ENCODE measurements at places on chromosomes 3 and 15. TPM values are rescaled to one million over a fixed set of nuclear protein-coding genes. Genes with fewer than 3 reads are reported as not detected.
A peak's percentile ranks its signal among the peaks of the same experiment; 100 is the strongest.

NBEAL2 gene
- 150 TPM for total RNA-seq

SST gene
- total RNA-seq, result not detected

NOX5 gene
- 5.7 TPM for total RNA-seq

STAC gene
- 11.5 TPM for total RNA-seq

CCDC9B gene
- 68.9 TPM for total RNA-seq

DZIP1L gene
- total RNA-seq, result 97.4 TPM

SIAH2 gene
- 31.2 TPM for total RNA-seq

- DNase-seq, result peak; percentile 53
Observed at GRCh38 chr3:50930371-50931208, 255.9 kb downstream of the DOCK3 start.

GRCh38 chr15:96369825-96370621, 39.5 kb downstream of the NR2F2 start:
- DNase-seq, result no peak

GRCh38 chr3:152382312-152383135, 113.8 kb downstream of the MBNL1 start:
- DNase-seq, result no peak

DNA sequence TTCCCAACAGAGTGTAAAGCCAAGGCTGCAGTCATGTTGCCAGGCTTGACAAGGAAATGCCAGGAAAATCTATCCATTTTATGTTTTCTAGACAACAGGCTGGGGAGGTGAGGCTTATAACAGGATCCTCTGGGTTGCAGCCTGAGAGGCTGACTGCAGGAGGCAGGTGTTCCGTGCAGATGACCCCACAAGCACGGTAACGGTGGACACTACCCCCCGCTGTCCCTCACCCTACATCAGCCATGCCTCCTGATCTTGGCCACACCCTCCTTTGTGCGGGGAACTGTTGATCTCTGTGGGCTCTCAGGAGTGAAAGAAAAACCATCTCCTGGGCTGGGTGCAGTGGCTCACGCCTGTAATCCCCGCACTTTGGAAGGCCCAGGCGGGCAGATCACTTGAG, 68.0 kb upstream of the ADPGK start:
- DNase-seq, result no peak

- no peak for DNase-seq
Observed at GRCh38 chr3:47884603-47885002, 81.7 kb downstream of the DHX30 start.

DNA sequence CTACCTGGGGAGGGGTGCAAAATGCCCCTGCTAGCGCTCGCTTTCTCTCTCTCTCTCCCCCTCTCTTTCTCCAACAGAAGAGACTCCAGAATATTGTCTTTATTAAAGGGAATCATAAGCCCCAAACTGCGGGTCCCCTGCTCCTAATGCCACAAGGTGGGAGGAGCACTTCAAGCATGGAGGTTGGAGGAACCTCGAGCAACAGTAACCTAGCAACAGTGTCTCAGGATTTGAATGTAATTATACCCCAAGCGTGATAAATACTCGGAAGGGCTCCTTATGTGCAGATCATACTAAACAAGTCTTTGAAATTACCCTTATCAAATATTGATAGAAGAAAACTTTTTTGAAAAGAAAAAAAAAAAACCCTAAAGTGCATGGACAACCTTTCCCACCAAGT, 582.2 kb upstream of the PPP2R3A start:
- no peak for DNase-seq

DNA sequence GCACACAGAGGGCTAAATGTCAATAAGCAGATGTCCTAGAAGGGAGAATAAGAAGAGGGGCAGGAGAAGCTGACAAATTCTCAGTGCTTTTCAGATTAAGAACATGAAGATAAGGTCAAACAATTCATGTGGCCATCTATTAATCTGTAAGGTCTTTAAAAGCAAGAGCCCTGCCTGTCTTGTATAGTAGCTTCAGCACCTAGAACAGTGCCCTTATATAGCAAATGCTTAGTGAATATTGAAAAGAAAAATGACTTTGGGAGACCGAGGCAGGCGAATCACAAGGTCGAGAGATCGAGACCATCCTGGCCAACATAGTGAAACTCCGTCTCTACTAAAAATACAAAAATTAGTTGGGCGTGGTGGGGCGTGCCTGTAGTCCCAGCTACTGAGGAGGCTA, 18.1 kb downstream of the SNTN start:
- no peak for DNase-seq

- DNase-seq, result no peak
Observed at GRCh38 chr3:133527081-133527715, 46.3 kb upstream of the CDV3 start.

DNA sequence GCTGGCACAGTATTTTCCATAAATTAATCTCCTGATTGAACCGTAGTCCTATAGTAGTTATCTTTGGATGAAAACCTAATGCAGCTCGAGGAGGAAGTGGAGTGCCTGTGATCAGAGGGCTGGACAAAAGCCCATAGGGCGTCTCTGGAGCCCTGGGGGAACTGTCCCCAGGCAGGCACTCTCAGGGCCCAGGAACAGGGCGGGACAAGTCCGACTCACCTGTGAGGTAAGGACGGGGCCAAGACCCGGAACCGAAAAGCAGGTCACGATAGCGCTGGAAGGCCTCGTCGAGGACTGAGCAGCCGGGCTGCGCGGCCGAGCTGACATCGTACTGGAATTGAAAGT, 341 bp downstream of the HEXA start:
- DNase-seq, result no peak

- DNase-seq, result no peak
Observed at GRCh38 chr3:29363110-29363509, 82.2 kb downstream of the RBMS3 start.

GRCh38 chr15:64249883-64250575, 87.2 kb upstream of the PPIB start:
- no peak for DNase-seq

DNA sequence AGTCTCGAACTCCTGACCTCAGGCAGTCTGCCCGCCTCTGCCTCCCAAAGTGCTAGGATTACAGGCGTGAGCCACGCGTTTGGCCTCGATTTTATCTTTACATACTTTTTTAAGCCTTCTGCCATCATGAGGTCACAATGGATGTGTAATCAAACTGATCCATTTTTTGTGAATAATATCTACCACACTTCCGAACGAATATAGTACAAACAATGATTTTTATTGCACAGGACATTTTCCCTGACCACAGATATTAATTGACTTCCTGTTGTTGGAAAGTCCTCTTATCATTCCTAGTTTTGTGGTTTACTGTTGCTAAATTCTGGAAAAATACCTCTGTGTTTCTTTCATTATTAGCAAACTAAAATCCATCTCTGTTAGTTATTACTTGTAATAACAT, 68.9 kb downstream of the MINDY2 start:
- DNase-seq, result no peak

DNA sequence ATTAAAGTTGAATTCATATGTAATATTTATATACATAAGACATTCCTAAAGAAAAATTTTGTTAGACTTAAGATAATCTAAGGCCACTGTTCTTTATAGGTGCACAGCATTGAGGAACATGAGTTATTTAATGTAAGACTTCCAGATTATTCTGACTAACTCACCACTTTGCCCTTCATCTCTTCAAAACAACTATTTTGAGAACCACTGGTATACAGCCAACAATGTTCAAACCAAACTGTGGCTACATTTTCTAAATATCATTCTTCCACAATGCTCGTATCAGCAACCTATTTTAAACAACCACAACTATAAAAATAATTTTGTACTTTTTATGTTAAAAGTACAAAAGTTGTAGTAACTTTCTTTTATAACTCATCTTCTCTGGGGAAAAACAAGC, 199.8 kb upstream of the ALCAM start:
- DNase-seq, result no peak

GRCh38 chr15:34436956-34437442, 609 bp downstream of the GOLGA8A start:
- peak; percentile 92 for DNase-seq

DNA sequence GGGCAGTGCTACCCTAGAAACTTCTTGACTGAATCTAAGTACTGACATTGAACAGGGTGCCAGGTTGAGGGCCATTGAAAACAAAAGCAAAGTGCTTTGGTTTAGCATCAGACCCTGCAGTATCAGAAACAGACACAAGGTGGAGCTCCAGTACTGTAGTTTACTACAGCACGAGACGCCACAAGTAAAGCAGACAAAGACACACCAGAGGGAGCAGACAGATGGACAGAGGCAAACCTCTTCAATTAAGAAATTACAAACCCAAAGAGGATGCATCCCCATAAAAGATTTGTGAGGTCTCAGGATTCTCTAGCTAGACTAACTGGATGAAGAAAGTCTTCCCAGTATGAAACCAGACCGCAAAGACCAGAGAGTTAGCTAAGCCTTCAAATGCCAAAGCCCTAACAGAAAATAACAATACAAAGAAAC, 16.6 kb downstream of the TOP2B start:
- DNase-seq, result peak; percentile 79

- DNase-seq, result no peak
Observed at GRCh38 chr3:147371140-147371539, 35.2 kb downstream of the ZIC4 start.

GRCh38 chr15:95016511-95017229, 785.3 kb downstream of the MCTP2 start:
- DNase-seq, result no peak

- no peak for DNase-seq
Observed at GRCh38 chr3:121592856-121593702, at the start of gene FBXO40. FBXO40 (plus strand) TSS chr3:121593379; CDS start chr3:121620576, 27,197 bp downstream.

GRCh38 chr3:17190353-17191078, 305.8 kb downstream of the PLCL2 start:
- DNase-seq, result no peak

DNA sequence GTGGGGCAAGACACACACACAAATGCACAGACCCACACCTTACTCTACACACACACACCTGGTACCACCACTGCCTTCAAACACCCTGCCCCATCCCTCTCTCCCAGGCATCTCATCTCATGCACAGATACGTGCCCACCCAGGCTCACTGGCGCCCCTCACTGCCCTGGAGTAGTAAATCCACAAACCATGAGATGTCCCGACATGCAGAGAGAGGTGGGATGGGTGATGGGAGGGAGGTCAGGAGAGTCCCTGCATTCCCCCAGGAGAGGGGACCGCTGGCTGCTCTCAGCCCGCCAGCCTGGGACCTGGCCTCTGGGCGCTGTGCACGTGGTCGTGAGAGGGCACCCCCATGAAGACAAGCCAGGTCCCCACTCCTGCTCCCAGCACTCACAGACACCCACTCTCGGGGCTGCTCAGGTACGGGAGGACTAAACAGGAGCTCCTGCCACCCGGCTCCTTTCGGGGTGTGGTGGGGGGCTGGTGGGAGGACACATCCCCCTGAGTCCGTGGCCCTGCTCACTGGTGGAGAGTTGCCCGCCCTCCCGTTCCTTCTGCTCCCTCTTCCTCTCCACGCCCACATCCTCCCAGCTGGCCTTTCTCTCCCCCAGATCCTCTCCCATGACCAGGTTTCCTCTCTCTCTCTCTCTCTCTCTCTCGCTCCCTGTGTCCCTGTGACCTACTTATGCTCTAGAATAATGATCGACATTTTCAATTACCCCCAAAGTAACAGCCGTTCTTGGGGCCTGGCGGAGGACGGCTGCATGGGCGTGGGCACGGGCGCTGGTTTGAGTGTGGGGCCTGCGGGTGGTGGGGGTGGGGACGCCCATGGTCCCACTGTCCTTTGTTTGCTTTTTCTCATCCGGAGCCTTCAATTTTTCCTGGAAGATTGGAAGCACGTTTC, 18.9 kb upstream of the CSPG4 start:
- no peak for DNase-seq

DNA sequence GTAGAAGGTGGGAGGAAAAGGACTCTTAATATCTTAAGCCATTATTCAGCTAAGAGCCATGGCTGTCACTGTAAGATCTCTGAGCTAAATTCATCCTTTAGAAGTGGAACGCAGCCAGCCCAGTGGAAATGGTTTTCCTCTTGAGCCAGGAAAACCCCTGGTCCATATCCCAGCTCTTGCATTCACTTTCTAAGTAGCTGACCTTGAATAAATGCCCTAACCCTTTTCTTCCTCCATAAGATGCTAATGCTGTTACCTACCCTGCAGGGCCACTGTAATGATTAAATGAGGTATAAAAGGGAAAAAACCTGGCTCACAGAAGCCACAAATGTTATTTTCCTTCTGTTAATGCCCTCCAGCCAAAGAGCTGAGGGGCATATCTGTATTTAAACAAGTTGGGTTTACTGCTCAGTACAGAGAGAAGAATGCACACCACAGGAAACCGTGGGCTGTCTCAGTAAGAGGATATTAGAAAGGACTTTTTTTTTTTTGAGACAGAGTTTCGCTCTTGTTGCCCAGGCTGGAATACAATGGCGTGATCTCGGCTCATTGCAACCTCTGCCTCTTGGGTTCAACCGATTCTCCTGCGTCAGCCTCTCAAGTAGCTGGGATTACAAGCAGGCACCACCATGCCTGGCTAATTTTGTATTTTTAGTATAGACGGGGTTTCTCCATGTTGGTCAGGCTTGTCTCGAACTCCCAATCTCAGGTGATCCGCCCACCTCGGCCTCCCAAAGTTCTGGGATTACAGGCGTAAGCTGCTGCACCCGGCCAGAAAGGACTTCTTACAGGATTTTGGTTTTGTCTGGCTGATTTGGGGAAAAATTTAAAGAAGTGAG, 6.8 kb downstream of the UBL7 start:
- no peak for DNase-seq

GRCh38 chr3:31096661-31097395, 202.4 kb upstream of the GADL1 start:
- DNase-seq, result no peak

DNA sequence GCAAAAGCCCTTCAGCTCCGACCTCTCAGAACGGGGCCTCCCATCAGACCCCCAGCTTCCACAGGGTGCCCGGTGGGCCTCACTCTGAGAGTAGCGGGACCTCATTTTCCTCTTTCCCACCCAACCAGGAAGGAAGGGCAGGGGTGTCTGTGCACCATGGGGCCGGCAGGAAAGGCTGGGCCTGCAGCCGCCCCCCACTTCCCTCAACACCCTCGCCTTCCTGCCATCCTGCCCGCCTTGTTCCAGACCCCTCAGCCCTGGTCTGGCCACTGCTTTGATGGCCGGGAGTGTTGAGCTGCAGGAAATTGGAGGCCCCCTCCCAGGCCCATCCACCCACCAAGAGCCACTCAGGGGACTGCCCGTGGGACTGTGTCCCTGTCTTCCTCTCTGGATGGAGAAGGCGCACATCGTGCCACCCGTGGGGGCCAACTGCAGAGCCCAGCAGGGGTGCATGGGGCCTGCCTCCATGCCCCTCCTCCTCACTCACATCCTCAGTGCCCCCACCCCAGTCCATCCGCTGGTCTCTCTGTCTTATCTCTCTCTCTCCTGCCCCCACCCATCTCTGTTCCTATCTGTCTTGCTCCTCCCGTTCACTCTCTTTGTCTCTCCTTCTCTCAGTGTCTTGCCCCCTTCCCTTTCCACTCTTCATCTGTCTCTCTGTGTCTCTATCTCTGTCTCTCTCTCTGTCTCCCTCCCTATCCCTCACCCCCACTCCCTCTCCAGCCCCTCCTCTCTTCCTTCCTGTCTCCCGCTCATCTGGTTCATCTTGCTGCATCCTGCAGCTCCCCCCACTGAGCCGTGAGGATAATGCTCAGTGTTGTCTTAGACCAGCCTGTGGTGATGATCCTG, 1.8 kb upstream of the PLXND1 start:
- DNase-seq, result no peak

Data from upper lobe of left lung (tissue), 6 donors.